Stimulated activated CD4-positive, alpha-beta T cell treated with anti-CD3 and anti-CD28 coated beads, Interleukin-4, amount 100 ng/mL, for 4 hours (primary cell): ENCODE measurements at places on chromosomes 12 and 14.
A peak's percentile ranks its signal among the peaks of the same experiment; 100 is the strongest.

GRCh38 chr12:78534311-78534710, 330.3 kb upstream of the SYT1 start:
- no peak for DNase-seq

DNA sequence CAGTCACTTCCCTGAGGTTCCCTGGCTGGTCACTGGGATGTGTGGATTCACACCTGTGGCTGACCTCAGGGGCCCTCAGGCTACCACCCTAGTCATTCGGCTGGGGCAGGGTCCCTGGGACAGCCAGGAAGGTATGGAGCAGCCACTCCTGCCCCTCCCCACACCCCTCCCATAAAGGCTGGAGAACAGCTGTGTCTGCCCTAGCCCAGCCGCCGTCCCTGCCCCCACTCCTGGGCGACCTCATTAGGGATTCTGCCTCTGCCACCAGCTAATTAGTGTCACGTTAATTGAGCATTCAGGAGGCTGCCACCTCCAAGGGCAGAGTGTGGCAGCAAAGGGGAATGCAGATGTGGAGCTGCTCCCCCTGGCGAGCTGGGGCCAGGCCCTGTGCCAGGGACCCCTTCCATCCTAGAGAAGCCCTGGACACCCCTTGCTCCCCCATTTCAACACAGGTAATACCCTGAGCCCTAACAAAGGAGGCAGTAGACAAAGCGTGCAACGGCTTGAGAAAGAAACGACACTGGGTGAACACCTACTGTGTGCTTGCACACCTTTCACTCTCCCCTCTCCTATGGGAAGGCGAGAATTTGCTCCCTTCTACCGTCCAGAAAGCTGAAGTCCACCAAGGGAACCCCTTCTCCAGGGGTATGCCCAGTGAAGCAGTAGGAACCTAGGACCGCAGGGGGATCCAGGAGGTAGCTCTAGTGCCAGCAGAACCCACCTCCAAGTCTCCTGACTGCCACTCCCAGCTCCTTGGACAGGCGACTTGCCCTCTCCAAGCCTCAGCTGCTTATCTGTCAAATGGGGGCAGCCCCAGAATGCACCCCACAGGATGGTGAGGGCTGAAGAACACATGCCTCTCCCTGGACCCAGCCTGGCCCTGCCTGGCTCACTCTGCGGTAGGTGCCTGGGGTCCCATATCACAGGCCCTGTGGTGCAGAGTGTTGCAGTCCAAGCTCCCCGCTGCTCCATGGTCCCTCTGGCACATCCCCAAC, 45.1 kb downstream of the FAM222A start:
- DNase-seq: no peak

- DNase-seq: no peak
Measured at GRCh38 chr12:46111715-46112114, 121.3 kb upstream of the SCAF11 start.

- DNase-seq: no peak
Measured at GRCh38 chr12:131692431-131692830, 18.5 kb upstream of the SFSWAP start.

DNA sequence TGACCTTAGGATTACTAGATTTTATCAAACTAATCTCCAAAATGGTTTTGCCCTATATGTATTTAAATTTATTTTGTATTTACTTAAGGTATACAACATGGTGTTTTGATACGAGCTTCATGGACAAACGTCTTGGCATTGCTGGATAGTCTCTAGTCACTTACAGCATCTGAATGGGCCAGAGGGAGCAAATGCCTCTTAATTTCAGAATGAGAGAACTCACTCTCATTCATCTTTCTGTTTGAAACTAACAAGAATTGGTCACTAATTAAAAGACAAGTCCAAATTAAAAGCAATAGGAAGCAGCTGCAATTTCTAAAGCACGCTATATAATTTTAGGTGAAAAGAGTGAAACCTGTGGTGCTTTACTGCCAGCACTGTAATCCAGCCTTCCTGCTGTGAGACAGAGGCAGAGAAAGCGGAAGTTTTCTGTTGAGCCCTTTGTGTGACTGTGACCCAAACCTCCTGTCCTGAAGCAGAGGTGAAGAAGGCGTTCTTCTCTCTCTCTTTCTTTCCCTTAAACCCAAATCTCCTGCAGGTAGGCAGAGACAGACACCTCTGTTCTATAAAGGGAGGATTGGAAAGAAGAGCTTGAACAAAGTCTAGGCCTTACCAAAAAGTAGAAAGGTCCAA, 184.6 kb upstream of the NAV3 start:
- DNase-seq: no peak

GRCh38 chr12:117921929-117922777, 46.6 kb downstream of the KSR2 start:
- no peak for DNase-seq

GRCh38 chr12:116568203-116568602, 9.0 kb downstream of the MAP1LC3B2 start:
- DNase-seq: no peak

DNA sequence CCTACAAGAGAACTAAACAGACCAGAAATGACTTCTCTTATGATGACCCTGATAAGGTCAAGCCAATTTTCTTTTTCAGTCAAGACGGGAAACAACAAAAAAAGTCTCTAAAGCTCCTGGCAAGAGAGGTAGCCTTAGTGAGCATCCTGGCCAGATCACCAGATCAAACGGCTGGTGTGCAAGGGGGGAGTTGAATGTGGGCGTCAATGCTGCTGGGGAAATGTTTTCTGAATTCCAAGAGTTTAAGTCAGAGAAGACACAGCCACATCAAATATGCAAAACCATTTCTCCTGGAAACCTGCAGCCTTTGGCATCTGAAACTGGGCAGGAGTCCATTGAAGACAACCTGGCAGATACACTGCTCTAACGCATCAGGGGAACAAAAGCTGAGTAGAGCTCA, 16.0 kb upstream of the SELPLG start:
- no peak for DNase-seq

- peak; percentile 95 for DNase-seq
Measured at GRCh38 chr12:31659087-31659942, at the start of gene ETFBKMT. Gene ETFBKMT (plus strand): TSS chr12:31659688. CDS start chr12:31661954, 2,266 bp downstream.

GRCh38 chr12:92142251-92142926, 3.3 kb downstream of the BTG1 start:
- no peak for DNase-seq
